Body of pancreas (tissue), 4 donors: ENCODE measurements at places on chromosomes 2 and 18. TPM values are rescaled to one million over a fixed set of nuclear protein-coding genes. Genes with fewer than 3 reads are reported as not detected.

UGT1A4 gene
- 3.3 TPM for total RNA-seq

REG3G gene
- total RNA-seq: 171 TPM

LNPK gene
- total RNA-seq: 10.6 TPM

KCNG2 gene
- not detected for total RNA-seq
